ENCODE measurements at places on chromosomes 2 and 18.

DNA sequence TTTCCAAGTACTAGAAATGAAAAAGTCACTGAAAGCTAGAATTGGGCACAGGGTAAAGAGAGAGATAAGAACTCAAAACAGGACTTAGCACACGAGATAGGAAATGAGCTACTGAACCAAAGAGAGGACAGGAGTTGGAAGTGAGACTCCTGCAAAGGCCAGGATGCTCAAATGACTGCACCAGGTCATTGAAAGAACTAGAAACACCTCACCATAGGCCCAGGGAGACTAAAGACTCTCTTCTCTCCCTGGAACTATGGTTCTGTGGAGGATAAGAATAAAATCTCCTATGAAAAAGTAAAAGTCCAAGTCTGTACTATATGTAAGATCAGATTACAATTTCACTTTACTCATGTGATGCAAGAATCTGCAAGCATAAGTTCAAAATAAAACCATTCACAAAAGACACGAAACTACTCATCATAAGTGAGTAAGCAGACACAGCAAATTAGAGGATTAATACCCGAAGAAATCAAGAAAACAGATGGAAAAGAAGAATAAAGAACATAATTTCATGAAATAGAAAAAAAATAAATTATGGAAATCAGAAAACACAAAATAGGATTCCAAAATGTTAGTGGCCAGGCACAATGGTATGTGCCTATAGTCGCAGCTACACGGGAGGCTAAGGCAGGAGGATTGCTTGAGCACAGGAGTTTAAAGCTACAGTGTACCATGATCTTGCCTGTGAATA, 6.5 kb downstream of the NBAS start:
- no peak for DNase-seq

- DNase-seq = no peak
Measured at GRCh38 chr2:9114458-9114857, 92.2 kb upstream of the ASAP2 start.

DNA sequence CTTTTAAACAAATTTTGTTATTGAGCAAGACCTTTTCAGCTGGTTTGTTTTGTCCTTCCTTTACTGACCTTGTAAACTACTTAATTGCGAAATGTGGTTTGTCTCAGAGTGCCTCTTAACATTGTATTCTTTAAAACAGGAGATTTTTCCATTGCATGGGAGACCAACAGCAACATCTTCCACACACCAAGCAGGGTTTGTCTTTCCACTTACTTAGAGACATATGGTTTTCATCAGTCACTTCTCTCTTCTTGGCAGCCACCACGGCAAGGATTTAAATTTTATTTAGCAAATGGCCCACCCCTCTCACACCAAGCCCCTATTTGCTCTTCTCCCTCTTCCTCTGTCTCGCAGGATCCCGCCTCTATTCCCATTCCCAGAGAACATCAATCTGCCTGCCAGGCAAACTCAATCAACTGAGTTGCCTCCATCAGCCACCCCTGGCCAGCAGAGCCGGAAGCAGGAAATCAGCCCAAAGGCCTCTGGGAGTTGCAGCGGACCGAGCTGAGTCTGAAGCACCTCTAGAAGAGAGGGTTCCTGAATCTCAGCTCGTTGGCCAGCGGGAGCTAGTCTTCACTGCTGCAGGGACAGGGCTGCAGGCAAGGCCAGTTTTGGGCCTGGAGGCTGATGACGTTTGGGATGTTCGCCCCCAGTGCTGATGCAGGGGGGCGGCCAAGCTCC, 11.3 kb upstream of the CIB4 start:
- DNase-seq = no peak

- DNase-seq = no peak
Measured at GRCh38 chr2:45180033-45180746, 170.9 kb upstream of the SIX2 start.

DNA sequence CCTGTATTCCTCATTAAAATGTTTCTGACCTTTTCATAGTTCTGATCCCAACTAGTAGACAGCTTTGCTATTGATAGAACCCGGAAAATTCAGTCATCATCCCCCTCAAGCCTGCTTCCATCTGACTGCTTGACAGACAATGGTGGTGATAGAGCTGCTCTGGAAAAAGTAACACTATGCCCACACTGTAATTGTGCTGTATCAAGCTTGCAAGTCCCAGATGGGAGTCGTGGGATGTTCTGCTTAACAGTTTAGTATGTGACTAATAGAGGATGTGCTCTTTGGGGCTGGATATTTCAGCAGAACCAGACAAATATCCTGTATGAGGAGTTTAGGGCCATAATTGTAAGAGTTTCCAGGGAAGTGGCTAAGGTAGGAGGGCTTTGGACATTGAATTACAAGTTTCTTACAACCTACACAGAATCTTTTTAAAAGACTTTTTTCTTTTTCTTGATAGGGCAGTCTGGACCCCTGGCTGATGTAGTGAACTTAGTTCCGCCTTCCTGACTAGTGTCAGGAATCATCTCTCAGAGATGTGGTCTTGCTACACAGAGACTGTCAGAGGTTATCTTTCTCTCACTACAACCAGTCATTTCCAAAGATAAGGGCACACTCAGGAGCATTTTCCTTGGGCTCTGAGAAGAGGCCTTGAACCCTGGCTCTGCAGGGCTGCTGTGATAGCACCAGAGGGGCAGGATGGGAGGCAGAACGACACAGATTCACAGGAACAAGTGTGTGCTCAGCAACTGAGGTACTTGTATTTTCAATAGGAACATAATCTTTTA, 158.0 kb upstream of the RBMS1 start:
- DNase-seq = no peak

DNA sequence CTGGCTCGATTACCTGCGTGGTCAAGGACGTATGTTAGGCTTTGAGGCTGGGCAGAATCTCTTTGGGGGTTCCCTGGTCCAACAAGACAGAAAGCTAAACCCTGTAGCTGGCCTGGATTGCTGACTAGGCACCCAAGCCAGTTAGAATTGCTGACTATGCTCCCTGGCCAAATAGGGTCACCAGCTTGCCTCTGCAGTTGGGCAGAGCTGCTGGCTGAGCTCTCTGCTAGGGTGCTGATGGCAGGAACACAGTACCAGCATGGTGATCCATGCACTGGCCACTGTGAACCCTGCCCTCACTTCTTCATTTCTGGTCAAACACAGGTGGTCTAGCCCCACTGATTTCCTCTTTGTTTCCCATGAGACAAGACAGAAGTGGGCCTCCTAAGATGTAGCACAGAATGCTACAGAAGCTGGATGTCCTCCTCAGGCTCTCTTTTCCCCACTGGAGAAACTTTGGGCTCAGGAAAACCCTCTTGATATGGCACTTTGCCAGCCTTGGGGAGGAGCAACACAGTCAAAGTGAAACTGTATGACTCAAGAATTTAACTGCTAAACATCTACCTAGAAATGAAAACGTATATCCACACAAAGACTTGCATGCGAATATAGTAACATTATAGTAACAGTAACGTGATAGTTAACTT, 20.8 kb downstream of the SP140L start:
- no peak for DNase-seq

- no peak for DNase-seq
Measured at GRCh38 chr2:240131941-240132650, 4.0 kb downstream of the COPS9 start.

GRCh38 chr2:46490521-46491141, 11.3 kb downstream of the TMEM247 start:
- DNase-seq = peak; percentile 37

- DNase-seq = no peak
Measured at GRCh38 chr18:56804395-56804794, 153.2 kb downstream of the WDR7 start.

DNA sequence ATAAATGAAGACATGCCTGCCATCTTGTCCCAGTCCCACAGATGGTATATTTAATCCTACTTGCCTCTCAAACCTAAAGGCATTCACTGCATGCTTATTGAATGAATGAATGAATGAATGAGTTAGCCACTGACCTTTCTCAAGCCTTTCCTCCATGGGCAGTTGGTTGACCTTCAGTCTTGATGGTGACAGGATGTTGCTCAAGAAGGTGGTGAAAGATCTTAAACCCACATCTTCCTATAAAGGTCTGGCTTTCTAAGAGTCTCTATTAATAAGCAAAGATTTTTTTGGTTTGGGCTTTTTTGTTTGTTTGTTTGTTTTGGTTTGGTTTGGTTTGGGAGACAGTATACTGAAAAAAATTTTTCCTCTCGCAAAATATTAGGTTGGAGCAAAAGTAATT, 41.7 kb downstream of the KIAA2012 start:
- no peak for DNase-seq

- DNase-seq = no peak
Measured at GRCh38 chr2:176668912-176669311, 399.7 kb downstream of the MTX2 start.

All from H1 (cell line).